ENCODE measurements at places on chromosomes 1 and 21.

- DNase-seq: no peak
Measured at GRCh38 chr1:212606395-212607205, 2.0 kb upstream of the ATF3 start.

DNA sequence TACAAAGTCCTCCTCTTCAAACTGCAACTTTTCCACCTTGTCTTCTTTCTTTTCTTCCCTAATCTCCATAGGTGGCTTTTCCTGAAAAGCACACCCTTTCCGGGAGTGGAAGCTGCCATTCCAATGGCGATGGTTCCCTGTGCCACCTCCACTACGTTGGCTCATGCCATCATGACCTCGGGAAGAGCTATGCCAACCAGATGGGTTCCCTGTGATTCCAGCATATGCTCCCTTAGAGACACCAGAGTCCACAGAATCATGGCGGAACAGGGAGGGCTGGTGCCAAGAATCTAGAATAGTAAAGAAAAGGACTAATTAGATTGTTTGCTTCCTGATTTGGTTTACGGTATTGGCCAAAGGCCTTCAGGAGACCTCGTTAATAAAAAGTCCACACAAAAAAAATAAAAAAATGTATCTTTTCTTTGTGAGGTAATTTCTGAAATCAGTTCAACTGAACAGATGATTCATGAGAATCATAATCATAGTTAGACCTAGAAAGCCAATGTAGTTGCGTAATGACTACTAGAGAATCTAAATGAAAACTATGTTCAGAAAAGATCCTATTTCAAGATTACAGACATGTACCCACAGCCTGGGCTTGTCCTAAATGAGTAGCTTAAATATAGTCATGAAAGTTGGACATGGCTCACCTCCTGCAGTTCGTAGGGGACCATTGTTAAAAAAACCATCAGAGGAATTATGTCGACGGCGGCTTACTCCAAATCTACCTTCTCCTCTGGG lies 30.9 kb upstream of the CCDC17 start:
- no peak for DNase-seq

DNA sequence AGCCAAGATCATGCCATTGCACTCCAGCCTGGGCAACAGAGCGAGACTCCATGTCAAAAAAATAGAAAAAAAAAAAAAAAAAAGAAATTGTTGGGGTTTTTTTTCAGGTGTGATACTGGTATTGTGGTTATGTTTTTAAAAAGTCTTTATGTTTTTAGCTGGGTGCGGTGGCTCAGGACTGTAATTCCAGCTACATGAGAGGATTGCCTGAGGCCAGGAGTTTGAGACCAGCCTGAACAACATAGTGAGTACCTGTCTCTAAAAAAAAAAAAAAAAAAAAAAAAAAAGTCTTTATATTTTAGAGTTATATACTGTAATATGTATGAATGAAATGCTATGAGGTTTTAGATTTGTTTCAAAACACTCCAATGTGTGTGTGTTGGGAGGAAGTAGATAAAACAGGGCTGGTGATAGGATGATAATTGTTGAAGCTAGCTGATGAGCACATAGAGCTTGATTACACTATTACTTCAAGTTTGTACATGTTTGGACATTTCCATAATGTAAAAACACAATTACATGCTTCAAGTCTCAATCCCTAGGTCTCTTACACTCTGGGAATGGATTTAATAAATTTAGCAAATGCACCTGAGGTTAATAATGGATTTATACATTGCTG lies 30.2 kb upstream of the ATP5PO start:
- DNase-seq: no peak

DNA sequence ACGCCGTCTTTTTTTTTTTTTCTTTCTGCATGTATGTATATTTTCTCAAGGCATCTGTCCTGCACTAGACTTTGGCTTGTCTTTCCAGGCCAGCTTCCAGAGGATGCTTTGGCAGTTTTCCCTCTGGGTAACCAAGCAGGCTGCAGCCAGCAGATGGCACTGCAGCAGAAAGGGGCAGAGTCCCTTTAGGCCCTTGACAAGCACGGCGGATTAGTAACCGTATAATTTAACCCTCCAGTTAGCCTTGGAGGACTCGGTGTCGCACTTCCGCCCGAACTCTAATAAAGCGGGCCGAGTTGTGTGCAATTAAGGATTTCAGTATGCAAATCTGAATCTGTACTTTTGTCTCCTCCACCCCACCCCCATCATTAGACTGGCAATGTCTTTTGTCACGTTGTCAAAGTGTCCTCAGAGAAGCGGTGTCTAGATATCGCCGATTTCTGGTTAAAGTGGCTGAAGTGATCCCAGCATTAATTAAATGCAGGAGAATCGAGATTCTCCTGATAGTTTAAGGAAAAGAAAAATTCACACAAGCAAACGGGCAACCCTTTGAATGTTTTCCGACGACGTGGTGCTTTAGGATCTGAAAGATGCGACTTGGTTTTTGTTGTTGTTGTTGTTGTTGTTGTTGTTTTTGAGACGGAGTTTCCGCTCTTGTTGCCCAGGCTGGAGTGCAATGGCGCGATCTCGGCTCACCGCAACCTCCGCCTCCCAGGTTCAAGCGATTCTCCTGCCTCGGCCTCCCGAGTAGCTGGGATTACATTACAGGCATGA lies 1.1 kb upstream of the TMEM167B start:
- no peak for DNase-seq

GRCh38 chr1:55951291-55951690 lies 628.1 kb downstream of the PLPP3 start:
- DNase-seq: no peak

- no peak for DNase-seq
Measured at GRCh38 chr1:20555025-20555757, 2.8 kb downstream of the FAM43B start.

DNA sequence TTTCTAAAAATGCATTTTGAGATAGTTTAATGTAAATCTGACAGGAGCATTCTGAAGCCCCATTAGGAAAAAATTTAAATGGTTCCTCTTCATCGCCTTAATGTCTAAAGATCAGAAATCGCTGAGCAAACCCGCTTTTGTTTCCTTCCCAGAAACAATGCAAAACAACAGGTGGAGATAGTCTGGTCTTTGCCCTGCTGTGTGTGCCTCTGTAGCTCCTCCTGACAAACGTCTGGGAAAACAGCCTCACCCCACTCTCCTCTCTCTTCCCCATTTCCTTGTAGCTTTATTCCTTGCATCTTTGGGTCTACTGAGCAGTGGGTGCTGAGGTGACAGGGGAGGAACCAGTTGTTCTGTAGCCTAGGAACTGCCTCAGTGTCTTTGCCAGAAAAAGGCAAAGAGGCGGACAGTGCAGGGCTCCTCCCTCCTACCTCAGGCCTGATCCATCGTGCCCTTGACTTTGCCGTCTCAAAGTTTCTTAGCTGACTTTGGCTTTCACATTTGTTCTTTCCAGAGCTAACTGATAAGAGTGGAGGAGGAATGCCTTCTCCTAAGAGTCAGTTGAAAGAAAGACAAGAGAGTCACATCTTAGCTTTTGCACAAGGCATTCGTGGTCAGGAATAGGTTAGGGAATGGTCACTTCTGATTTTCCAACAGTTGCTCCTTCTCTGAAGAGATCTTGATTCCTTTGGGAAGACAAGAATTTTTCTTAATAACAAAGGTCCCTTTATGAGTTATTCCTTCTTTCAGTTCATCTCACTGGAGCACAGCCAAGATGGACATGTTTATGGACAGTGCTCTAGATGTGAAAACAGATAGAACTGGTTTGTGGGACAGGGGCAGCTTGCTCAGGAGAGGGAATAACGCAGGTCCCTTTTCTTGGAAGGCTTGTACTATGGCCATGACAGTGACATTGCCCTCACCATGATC lies 24.9 kb downstream of the SYT11 start:
- DNase-seq: no peak

DNA sequence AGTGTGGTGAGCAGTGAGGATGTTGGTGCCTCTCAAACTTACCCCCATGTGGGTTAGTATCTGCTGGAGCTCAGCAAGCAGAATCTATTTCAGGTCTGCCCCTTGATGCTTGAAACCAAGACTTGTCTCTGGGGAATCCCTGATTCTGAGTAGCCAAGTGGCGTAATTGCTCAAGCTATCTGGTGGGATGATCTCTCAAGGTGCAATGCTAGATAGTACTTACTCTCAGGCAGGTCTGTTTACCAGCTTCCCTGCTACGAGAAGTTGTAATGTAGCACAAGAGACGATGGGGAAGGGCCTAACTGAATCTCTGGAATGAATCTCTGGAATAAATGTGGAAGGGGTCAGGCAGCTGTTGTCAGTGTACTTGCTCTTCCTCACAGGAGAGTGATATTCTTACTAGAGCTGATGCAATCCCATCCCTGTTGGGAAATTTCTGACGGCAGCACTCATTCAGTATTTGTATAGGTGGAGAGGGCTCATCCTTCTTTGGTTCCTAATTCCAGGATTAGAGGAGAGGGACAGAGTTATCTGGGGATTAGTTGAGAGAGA lies 65.4 kb downstream of the MACF1 start:
- DNase-seq: peak; percentile 37

DNA sequence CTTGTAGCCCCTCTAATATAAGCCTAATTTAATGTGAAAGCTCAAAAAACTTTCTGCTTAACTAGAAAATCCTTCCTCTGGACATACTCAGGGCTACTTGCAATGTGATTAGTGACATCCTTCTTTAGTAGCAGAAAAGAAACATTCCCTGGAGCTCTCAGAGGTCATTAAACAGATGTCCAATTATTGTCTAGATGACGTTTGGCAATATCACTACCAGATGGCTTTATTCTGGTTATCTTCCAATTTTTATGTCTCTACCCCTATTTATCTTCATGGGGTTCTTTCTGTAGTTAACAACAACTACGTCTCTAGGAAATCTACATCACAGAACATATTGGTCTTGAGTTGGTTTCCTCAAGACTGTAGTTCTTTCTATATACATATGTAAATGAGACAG lies 44.2 kb downstream of the CTH start:
- DNase-seq: no peak

- no peak for DNase-seq
Measured at GRCh38 chr21:42672699-42673458, 19.5 kb downstream of the PDE9A start.

GRCh38 chr1:160206421-160207117 lies 1.4 kb downstream of the PEA15 start:
- DNase-seq: peak; percentile 72

- peak; percentile 62 for DNase-seq
Measured at GRCh38 chr1:210231846-210232510, 618 bp upstream of the SERTAD4 start.

DNA sequence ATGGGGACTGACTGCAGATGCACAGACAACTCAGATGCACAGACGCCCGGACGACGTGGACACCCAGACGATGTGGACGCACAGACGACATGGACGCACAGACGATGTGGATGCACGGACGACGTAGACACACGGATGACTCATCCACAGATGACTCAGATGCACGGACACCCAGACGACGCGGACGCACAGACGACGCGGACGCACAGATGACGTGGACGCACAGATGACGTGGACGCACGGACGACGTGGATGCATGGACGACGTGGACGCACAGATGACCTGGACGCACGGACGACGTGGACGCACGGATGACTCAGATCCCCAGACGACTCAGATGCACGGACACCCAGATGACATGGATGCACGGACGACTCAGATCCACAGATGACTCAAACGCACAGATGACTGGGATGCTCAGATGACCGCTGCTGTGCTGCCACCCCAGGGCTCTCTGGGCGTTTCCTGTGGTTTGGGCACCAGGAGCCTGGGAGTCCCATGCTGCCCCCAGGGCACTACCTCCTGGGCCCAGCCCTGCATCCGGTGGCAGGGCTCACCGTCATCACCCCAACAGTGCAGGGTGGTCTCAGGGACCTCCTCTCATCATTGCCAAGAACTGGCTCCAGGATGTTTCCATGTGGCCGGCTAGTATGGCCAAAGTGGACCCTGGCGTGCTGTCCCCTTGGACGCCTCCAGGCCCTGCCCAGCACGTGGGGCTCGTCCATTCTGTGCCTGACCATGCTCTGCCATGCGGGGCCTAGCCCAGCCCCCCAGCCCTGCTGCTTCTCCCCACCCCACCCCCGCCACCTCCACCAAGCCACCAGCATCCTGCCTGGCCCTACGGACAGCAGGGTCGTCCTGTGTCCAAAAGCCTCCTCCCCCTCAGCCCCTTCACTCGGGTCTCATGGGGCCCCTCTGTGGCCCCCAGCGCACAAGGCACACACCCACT lies 14.0 kb downstream of the FAAP20 start:
- no peak for DNase-seq

- DNase-seq: no peak
Measured at GRCh38 chr1:193741228-193741627, 554.8 kb upstream of the B3GALT2 start.

GRCh38 chr1:90986953-90987352 lies 34.9 kb downstream of the ZNF644 start:
- no peak for DNase-seq

DNA sequence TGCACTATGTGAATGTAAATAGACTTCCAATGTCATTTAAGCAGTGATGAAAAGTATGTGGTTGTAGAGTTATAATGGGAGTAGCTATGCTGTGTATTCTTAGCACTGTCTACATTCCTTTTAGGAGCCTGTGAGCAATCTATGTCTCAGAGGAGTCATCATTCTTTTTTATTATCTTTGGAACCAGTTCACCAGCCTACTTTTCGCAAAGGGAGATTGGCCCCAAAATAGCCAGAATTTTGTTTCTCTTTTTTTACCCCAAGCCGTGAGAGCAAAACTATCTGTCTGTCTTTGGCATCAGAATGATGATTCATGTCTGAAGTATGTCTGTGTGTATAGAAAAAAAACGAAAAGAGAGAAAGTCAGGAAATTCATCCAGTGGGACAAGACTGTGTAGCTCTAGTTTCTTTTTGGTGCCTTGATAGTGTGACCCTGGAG lies 44.2 kb downstream of the OSBPL9 start:
- peak; percentile 98 for DNase-seq

DNA sequence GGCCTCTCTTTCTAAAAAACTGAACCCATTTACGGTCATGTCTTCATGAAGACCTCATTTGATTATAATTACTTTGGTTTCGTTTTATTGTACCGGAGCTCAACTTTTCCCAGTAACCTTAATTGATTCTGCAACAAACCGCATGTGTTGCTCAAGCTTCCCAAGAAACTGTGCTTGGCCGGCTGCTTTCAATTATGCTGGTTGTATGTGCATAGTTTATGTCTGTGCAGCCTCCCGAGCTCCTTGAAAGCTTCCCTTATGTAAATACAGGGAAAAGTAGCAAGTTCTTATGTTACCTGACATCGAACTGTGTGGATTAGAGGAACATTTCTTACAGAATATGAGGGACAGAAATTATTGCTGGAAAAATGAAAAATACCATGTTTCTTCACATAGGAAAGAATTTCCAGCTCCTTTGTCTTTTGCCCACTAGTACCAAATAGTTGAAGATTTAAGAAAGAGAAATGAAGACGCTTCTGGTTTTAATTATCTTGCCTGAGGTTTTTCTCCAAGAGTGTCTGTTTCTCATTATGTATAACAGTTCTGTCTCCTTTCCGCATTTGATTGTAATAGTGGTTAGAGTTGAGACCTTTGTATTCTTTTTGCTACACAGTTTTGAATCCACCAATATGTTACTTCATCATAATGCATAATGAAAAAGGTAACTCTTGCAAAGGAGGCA lies 2.1 kb downstream of the VCAM1 start:
- DNase-seq: peak; percentile 92

- no peak for DNase-seq
Measured at GRCh38 chr1:223535319-223535718, 130.2 kb downstream of the CAPN8 start.

GRCh38 chr1:40732756-40733301 lies 41.3 kb downstream of the NFYC start:
- no peak for DNase-seq

GRCh38 chr21:18350216-18350615 lies 53.4 kb downstream of the TMPRSS15 start:
- DNase-seq: no peak

Data from BJ (cell line).